ENCODE measurements at places on chromosomes 1 and 21.

DNA sequence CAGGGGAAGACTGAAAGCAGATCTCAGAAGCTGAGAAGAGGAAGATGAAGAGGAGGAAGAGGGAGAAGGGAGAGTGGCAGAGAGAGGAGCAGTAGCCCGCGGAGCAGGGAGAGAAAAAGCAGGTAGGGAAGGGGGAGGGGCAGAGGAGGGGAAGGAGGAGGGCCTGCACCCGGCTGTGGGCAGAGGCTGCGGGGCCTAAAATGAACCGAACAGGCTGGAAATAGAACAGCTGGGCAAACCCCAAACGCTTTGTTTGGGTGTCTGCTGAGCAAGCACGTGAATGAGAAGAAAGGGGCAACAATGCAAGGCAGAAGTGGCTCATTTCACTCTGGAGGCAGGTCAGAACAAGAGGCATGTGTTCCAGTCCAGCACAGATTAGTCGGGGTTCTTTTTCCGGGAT lies 33.5 kb downstream of the KCNC4 start:
- no peak for DNase-seq

DNA sequence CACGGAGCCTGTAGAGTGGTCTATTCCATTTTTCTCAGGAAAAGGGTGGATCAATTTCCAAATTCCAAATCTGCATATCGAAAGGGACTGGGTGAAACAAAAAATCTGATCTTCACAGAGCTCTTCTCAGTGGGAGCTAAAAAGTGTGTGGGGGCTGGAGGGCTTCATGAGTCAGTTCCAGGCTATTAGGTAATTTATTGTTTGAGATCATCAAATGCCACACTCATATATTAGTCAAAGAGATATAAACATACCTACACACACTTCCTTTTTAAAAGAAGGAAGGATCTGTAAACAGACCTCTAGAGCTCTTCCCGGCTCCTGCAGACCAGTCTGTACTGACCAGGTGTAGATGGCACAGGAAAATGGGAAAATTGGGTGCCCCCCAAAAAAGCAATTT lies 175.4 kb downstream of the ZBTB18 start:
- no peak for DNase-seq

DNA sequence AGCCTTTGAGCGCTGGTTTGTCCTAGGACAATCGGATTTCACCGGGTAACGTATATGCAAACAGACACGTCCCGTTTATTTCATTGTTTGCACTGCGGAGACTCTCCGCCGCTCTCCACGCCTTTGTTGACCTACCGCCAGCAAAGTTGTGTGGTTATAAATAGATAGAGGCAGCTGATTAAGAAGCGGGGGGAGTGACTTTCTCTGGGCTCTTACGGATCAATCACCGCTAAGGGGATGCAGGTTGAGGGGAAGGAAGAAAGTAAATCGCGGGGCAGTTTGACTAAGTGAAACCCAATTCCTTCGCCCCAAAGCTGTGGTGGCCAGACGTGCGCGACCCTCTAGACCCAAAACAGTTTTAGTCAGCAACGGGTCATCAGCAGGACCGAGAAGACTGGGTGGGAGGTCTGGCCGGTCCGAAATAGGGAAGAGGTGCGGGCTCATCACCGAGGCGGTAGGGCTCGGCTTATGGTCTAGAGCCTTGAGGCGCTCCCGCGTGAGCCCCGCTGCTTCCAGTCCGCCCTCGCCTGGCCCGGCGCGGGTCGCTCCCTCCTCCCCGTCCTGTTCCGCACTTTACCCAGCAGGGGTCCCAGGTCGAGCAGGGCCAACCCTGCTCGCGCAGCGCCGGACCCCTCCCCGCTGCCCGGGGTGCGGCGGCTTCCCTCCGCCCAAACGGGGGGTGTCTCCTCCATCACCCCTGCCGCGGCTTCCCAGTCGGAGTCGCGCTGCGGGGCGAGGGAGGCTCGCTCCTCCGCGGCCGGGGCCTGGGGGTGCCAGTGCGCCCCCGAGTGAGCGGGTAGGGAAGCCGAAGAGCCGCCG lies 120.8 kb upstream of the RRP15 start:
- no peak for DNase-seq

DNA sequence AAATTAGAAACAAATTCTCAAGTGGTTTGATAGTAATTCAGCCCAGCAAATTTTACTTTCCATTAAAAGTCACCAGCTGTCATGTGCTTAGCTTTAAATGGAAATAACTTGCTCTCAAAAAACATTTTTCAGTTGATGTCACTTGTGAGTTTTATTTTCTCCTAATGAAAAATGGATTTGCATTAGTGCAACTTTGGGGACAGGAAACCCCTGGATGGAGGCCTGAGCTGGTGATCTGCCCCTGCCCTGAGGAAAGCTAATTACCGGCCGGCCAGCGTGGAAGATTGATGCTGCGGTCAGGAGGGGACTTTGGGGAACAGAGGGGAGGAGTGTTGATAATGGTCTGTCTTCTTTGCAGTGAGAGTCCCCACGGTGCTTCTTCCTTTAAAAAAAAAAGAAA lies 66.8 kb upstream of the ANGPTL1 start:
- DNase-seq = no peak

Measured in activated CD8-positive, alpha-beta memory T cell treated with anti-CD3 and anti-CD28 coated beads, Interleukin-2, amount 50 U/mL, for 4 hours (primary cell).